Activated T-cell treated with anti-CD3 and anti-CD28 coated beads for 1 hour (primary cell): ENCODE measurements at places on chromosomes 1 and 21.

DNA sequence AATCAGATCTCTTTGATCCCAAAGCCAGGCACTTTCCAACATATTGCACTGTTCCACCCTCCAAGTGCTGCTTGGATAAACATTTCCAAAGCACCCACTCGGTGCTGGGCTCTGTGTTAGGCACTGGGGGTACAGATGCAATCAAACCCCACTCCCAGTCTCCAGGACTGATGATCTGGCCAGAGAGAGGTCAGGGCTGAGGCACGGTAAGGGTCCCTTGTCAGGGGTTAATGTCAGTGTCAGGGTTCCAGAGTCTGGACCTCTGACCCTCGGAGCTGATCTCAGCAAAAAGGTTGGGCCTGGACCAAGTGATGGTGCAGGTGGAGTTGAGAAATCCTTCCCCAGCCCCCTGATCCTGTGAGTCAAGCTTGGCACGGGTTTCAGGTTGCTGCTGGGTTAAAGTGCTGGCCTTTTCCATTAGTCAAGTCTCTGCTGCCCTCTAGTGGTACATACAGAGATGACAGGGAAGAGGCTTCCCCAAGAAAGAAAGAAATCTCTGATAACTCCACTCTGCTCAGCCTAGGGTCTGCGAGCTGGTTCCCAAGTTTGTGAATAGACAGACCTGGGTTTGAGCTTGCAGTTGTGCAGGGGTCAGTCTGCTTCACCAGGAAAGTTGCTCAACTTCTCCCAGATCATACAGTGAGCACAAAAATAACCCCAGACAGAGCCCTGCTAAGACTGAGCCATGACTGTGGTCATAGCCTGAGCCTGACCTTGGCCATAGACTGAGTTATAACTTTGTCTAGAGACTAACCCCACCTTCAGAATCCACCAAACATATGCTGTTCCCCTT, 74.6 kb downstream of the DMRTA2 start:
- no peak for DNase-seq

GRCh38 chr1:104092698-104093097, 343.0 kb downstream of the AMY1C start:
- no peak for DNase-seq

DNA sequence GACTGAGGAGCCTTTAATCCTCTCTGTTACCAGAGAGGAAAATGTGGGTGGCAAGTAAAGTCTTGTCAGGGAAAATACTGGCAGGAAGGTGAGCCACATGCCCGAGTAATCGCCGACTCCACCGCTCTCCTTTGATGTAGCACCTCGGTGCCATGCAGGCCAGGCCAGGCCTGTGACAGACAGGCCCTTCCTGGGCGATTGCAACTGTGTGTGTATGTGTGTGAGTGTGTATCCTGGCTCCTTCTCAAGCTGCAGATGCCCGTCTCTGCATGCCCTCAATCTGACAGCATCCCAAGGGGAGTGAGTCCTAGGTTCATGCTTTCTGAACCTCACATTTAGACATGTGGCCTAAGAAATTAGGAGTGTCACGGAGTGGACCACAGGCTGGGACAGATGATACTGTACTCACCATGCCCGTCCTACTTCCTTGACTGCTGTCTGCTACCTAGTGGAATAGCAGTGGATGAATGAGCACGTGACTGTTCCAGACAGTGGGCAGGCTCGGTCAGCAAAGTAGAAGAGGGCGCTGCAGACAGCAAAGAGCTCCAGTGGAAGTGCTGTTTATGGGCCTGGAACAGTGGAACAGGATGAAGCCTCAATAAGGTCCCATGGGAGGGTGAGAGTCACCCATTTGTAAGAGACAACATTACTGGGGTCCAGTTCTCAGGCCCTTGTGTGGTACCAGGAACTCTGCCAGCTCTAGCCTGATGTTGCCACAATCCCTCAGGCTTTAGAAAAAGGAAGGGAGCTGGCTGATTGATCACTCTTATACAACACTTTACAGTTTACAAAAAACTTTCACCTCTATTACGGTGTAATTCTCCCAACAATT, 25.3 kb downstream of the SERTAD4 start:
- DNase-seq: no peak

DNA sequence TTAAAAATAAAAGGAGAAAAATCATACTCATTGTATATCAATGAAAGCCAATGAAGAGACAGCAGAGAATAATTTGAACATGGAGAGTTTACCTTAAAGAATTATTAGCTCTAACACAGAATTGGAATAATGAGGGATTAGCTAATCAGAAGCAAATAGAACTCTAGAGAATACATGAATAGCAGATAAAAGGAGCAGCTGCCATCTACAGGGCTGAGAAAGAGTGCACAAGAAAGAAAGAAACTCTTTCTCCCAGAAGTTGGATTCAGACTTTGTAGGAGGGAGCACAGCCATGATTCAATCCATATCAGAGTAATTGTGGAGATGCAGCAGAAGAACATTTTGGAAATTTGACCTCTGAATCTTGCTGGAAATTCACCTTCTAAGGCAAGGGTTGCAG, 1171.2 kb downstream of the PLA2G4A start:
- no peak for DNase-seq

GRCh38 chr1:33588726-33589125, 116.3 kb downstream of the ZSCAN20 start:
- no peak for DNase-seq

- DNase-seq: no peak
Measured at GRCh38 chr1:230284891-230285290, 141.2 kb downstream of the PGBD5 start.

- DNase-seq: no peak
Measured at GRCh38 chr1:32151319-32151787, 28.1 kb upstream of the TXLNA start.

DNA sequence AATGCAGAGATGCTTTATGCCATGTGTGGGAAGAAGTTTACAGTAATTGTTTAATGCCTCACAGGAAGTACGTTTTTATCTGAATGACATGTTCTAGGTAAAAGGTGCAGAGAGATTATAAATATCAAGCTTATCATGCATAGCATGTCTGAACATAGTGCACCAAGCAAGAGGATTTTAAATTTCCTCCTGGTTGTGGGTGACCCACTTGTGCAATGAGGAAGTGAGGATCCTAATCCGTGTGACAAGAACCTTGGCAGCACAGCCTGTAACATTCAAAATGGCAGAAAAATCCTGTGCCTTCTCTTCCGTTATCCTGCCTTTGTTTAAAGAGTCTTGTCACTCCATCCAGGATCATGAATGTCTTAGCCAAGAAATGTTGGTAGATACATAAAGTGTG, 75.6 kb downstream of the PLA2G4A start:
- no peak for DNase-seq

DNA sequence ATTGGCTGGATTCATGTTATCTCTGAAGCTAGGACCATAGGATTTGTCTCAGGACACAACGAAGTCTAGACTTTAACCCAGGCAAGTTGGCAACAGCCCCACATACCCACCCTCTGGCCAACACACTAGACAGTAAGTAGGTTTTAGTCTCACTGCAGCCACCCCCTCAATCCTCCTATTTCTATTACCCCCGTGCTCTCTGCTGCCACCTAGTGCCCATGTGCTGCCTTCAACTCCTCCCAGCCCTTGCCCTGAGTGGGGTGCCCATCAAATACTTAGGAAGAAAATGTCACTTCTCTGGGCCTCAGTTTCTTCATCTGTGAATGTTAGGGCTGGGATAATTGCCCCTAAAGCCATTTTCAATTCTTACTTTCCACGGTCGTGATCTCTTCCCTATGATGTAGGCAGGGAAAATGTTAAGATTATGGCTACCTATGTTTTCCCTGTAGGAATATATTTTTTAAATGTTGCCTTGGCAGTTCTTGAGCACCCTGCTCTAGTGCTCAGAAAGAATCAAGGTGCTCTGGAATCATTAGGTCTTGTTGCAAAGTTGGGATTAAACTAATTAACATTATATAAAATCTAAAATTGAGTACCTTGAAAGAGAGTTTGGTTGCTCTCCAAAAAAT, 213.0 kb downstream of the LMX1A start:
- DNase-seq: peak; percentile 4

- DNase-seq: no peak
Measured at GRCh38 chr1:39416609-39417008, 74.8 kb upstream of the BMP8A start.

GRCh38 chr1:222286011-222286410, 261.9 kb downstream of the HHIPL2 start:
- DNase-seq: no peak

- no peak for DNase-seq
Measured at GRCh38 chr1:17075470-17076255, 21.8 kb upstream of the SDHB start.

DNA sequence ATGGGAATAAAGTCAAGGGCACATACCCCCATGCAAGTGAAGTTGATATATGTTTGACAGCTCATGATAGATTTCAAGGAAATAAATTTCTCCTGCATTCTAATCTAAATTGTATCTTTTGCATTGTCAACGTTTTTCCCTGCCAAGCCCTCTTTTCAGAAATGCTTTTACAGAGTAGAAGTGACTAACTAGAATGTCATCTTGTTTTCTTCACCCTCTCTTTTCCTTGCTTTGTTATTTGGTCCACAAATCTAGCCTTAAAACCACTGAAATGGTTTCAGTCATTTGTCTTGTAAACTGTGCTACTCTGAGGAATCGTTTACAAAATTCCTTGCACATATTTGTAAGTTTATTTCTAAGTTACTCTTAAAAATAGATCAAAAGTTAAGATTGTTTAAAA, 600.8 kb upstream of the CXADR start:
- DNase-seq: no peak

- DNase-seq: no peak
Measured at GRCh38 chr1:68332041-68332440, 99.7 kb upstream of the WLS start.

- no peak for DNase-seq
Measured at GRCh38 chr1:65221638-65222339, 73.8 kb downstream of the AK4 start.

GRCh38 chr1:240492832-240493440, 119.0 kb downstream of the GREM2 start:
- no peak for DNase-seq

- no peak for DNase-seq
Measured at GRCh38 chr1:160079448-160079847, 1.9 kb upstream of the KCNJ9 start.

DNA sequence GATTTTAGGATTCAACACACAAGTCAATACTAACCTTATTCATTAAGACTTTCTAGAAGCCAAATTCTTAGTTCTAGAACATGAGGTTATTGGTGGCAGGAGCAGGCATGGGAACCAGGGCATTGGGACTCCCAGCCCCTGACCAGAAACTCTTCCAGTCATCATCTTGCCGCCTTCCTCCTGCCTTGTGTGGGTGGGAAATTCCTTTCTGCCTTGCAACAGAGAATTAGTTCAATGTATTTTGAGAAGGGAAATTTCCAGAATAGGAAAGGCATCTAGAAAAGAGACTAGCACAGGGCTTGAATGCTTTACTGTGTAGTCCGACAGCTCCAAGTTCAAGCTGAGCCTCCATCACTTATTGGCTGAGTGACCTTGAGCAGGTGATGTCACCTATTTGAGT, 8.7 kb downstream of the GRHL3 start:
- DNase-seq: no peak

DNA sequence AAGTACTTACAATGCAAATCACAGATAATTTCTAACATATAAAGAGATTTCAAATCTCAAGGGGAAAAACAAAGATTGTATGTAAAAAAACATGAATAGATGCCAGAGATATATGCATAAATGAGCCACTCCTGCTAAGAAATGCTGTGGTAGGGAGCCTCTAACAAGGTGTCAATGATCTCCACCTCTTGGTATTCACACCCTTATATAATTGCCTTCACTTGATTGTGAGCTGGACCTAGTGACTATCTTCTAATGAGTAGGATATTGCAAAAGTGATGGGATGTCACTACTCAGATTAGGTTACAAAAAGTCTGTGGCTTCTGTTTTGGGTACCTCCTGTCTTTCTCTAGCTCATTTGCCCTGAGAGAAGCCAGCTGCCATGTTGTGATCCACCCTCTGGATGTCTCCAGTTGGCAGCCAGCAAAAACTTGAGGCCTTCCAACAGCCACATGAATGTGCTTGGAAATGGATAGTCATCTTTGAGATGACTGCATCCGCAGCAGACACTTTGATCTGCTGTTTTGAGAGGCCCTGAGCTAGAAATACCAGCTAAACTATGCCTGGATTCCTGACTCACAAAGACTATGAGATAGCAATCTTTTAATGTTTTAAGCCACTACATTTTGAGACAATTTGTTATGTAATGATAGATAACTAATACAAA, 196.1 kb upstream of the FGGY start:
- DNase-seq: no peak

DNA sequence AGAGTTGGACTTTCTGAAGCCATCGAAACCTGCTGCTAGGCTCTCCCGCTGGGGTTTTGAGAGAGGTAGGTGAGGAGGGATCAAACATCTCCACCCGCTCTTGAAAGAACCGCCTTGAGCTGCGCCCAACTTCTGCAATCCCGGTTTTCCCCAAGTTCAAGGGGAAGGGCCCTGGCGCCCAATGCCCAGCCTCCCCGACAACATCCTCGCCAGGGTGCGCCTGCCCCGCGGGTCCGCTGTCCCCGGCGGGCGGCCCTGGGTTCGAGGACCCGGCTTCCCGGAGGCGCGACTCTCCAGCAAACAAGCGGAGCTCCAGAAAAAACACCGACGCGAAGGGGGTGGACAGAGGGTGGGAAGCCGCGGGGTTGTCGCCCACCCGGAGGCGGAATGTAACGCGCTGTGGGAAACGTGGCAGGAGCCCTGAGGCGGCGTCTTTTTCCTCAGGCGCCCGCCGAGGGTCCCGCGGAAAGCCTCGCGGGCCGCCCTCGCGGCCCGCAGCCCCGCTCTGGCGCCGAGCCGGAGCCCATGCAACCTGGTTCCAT, 607 bp downstream of the BTG3 start:
- DNase-seq: peak; percentile 8

DNA sequence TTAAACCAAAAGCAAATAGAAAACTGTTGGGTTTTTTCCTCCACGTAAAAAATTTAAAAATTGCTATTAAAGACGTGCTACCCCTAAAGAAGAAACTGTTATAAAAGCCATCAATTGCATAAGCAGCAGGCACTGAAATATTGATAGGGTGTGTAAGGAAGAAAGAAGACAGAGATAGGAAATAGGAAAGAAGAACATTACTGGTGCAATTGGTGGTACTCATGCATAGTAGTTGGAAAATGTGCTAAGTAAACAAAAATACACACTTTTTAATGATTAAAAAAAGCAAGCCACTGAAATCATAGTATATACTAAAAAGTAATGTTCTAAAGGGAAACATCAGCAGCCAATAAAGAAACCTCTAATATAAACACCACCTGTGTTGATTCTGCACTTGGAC, 52.8 kb upstream of the ANGPTL3 start:
- DNase-seq: no peak

- DNase-seq: no peak
Measured at GRCh38 chr1:51861669-51862068, 16.9 kb downstream of the NRDC start.

DNA sequence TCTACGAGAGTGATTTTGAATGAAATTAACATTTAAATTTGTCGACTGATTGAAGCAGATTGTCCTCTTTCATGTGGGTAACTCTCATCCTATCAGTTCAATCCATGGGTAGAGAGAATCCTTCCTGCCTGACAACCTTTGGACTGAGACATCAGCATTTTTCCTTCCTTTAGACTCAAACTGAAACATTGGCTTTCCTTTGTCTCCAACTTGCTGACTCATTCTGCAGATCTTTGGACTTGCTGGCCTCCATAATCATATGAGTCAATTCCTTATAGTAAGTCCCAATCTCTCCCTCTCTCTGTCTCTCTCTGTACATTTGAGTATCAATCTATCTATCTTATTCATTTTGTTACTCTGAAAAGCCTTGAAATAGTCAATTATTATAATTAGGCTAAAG, 416.7 kb downstream of the LRRIQ3 start:
- no peak for DNase-seq

GRCh38 chr1:20413776-20414140, 72.3 kb downstream of the CAMK2N1 start:
- no peak for DNase-seq
